NCI-H2081 (cell line): ENCODE measurements at places on chromosomes 4 and X.
A peak's percentile ranks its signal among the peaks of the same experiment; 100 is the strongest.

DNA sequence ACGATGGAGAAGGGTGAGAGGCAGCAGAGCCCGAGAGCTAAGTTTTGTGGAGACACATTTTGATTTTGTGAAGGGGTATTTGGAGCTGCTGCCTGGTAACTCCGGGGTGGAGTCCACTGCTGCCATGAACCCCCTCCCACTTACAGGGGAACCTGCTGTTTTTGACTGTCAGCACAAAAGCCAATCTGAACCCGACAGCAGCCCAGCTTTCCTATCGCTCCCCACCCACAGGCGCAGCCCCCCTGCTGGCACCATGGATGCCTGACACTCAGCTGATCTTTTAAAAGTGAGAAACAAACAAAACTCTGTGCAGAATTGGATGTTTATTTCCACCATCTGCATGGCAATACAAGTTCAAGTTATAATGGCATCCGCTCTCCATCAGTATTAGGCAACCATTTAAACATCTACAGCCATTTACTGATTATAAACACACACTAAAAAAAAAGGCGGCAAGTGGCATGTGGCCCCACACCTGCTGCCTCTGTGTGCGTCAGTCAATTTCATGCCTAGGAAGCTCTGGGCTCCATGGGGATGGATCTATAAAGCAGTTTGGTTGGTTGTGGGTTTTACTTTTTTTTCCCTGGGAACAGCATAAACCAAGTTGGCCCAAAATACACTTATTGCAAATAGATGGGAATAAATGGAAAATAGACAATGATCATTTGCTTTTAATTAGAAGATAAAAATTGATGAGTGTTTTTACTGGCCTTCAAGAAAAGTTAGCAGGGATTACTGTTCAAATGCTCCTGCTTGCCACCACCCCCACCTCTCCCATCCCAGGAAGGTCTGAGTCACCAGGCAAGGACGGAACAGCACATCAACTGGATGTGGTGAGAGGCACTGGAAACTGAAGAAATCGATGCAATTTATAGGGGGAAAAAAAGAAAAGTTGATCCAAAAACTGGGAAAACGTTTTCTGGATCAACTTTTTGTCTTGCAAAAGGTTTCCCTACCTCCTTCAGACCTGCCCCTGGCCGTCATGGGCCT lies 46.0 kb downstream of the SEPSECS start:
- DNase-seq = no peak

DNA sequence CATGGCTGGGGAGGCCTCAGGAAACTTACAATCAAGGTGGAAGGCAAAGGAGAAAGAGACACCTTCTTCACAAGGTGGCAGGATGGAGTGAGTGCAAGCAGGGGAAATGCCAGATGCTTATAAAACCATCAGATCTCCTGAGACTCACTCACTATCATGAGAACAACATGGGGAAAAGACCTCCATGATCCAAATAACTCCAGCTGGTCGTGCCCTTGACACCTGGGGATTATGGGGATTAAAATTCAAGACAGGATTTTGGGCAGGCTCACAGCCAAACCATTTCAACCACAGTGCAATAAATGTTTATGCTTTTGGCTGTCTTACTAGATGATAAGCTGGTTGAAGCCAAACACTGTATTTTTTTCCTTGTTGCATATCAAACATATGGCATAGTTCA lies 1112.4 kb downstream of the STIM2 start:
- DNase-seq = no peak

- no peak for DNase-seq
These were observed 104.4 kb downstream of the CHRNA9 start for GRCh38 chr4:40439519-40439918.

GRCh38 chr4:17448689-17449088 lies 63.2 kb downstream of the QDPR start:
- DNase-seq = no peak

DNA sequence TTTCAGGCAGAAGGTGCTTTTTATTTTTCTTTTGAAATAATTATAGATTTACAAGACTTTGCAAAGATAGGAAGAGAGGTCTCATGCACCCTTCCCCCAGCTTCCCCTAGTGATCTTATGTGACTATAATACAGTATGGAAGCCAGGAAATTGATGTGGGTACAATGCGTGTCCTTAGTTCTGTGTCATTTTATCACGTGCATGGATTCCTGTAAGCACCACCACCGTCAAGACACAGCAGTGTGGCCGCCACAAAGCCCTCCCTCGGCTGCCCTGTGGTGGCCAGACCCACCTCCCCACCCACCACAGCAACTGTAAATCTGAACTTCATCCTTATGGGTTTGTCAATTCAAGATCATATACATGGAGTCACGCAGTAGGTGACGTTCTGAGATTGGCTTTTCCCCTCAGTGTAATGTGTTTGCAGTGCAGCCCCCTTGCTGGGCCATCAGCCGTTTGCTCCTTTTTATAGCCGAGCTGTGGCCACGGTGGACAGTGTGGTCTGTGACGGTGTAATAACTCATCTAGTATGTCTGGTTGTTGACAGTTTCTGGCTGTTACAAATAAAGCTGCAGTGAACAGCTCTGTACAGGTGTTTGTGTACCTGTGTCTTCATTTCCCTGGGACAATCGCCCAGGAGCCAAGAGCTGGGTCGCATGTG lies 10.9 kb upstream of the HTRA3 start:
- peak; percentile 21 for DNase-seq

DNA sequence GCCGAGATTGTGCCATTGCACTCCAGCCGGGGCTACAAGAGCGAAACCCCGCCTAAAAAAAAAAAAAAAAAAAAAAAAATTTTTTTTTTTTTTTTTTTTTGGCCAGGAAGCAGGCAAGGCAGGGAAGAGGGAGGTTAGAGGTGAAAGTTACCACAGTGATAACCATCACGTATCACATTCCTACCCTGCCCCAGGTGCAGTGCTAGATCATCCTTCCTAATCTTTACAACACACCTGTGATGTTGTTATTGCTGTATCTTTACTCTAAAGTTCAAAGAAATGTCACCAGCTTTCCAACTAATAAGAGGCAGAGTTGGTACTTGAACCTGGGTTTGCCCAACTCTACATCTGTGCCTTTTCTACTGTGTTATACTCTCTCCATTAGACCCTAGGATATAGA lies 7.2 kb upstream of the LIMCH1 start:
- DNase-seq = no peak

GRCh38 chr4:43992552-43992951 lies 456.1 kb downstream of the KCTD8 start:
- DNase-seq = no peak

GRCh38 chr4:172698256-172698655 lies 470.4 kb upstream of the GALNT7 start:
- no peak for DNase-seq

GRCh38 chrX:53287493-53288138 lies 6.2 kb upstream of the IQSEC2 start:
- DNase-seq = peak; percentile 22

DNA sequence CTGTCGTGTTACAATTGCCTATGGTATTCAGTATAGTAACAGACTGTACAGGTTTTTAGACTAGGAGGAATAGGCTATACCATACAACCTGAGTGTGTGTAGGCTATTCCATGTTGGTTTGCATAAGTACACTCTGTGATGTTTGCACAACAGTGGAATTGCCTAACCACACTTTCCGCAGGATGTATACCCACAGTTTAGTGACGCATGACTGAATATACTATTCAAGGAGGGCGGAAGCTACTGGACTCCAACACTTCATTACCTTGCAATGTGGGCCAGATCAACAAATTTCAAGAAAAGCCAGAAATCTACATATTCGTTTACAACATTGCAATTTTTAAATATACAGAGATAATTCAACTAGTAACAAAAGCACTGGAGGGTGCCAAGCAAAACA lies 317.2 kb downstream of the PDGFC start:
- peak; percentile 16 for DNase-seq

DNA sequence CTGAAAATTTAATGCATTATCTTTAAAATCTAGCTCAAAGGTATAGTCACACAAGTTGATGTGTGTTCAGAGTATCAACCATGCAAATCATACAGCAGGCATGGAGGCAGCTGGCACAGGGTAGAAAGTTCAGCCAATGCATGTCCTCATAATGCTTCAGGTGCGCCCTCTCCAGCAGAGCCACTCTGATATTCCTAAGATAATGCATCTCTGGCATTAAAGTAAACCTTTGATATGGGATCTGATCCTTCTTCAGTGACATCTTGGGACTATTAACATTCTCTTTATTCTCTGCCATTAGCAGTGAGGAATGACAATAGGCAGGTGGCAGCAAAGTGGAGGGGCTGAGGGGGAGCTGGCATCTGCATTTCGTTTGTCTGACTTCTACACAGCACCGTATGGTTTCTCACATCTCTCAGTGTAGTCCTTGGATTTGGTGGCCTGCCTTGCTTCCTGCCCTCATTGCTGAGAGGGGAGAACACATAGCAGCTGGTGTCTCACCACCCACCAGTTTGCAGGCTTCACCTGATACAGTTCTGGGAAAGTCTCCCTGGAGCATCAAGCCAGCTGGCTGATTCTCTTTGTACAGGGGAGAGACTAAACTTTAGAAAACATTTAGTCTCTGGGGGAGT lies 168.7 kb upstream of the TBC1D9 start:
- DNase-seq = no peak

GRCh38 chr4:6049985-6050384 lies 31.8 kb upstream of the C4orf50 start:
- no peak for DNase-seq

- no peak for DNase-seq
These were observed 18.3 kb upstream of the ADAMTS3 start for GRCh38 chr4:72587334-72587733.

DNA sequence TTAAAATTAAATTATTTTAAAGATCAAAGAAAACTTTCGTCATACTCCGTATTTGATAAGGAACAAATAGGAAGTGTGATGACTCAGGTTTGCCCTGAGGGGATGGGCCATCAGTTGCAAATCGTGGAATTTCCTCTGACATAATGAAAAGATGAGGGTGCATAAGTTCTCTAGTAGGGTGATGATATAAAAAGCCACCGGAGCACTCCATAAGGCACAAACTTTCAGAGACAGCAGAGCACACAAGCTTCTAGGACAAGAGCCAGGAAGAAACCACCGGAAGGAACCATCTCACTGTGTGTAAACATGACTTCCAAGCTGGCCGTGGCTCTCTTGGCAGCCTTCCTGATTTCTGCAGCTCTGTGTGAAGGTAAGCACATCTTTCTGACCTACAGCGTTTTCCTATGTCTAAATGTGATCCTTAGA lies at the start of gene CXCL8:
TSS of gene CXCL8 (plus strand) at position 217 of the 426 bp plus-strand sequence. CDS start at position 307, 90 bp downstream.
- peak; percentile 37 for DNase-seq

GRCh38 chrX:44462850-44463249 lies 79.8 kb downstream of the FUNDC1 start:
- no peak for DNase-seq

- DNase-seq = no peak
These were observed 172.8 kb downstream of the PDHA2 start for GRCh38 chr4:96012687-96013086.

- no peak for DNase-seq
These were observed 86.3 kb downstream of the BCOR start for GRCh38 chrX:40011322-40012038.

GRCh38 chr4:55791666-55792065 lies 27.9 kb upstream of the EXOC1L start:
- no peak for DNase-seq

GRCh38 chr4:179583221-179583620 lies 2141.0 kb upstream of the AGA start:
- DNase-seq = no peak

DNA sequence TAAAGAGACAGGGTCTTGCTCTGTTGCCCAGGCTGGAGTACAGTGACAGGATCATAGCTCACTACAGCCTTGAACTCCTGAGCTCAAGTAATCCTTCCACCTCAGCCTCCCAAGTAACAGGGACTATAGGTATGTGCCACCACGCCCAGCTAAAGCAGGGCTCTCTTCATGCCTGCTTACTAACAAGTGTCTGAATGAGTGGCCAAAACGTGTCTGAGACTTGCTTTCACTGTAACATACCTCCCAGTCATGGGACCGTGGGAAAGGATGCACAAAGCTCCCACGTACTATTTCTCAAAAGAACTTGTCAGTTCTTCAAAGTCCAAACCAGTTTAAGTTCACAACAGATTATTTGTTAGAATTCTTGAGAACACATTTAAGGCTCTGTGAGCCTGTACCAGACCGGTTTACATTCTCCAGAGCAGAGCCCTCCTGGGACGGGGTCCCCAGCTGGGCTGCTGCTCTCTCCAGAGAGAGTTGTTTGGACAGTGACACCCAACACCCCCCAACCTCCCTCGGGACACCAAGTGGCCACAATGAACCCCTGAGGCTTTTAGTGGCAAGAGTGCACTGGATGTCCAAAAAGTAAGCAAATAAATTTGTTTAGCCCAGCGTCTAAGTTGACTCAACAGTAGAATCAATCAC lies 24.1 kb downstream of the SH3KBP1 start:
- DNase-seq = no peak

- DNase-seq = no peak
These were observed 61.0 kb downstream of the CHST7 start for GRCh38 chrX:46634577-46634976.

GRCh38 chr4:40972722-40973121 lies 223.0 kb downstream of the NSUN7 start:
- DNase-seq = no peak

GRCh38 chr4:13601848-13602247 lies 25.7 kb downstream of the BOD1L1 start:
- no peak for DNase-seq

GRCh38 chr4:85420831-85421230 lies 54.1 kb upstream of the ARHGAP24 start:
- no peak for DNase-seq

DNA sequence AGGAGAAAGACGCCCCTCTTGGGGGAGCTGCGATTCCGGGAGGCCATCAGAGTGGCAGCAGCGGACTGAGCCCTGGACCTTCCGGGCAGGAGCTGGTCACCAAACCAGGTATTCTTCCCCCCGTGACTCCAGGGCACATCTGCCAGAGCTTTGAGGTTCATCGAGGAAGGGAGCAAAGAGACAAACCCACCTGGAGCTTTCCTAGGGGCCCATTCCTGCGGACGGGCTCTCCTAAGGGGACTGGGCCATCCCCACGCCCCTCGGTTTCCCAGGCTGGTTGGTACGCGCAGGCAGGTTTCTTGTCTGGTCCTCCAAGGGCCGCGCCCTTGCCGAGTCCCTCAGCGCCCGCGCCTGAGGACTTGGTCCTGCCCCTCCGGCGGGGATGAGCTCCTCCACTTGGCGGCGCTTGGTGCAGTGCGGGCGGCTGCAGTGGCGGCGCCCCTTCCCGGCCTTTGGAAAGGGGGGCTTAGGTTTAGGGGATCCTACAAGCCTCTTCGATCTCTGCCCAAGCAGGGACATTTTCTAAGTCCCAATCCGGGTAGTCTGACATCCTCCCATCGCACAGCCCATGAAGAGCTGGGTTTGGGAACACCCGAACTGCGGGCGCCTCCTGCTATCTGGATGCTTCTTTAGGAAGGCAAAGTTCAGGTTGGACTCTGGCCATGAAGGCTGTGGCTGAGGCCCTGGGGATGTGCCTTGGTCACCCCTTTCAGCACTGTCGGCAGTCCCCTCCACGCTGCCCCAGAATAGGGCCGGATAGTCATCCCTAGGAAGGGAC lies 538 bp downstream of the STBD1 start:
- no peak for DNase-seq
